Activated CD4-positive, alpha-beta T cell treated with anti-CD3 and anti-CD28 coated beads for 24 hours (primary cell): ENCODE measurements at places on chromosomes 3 and 15.

DNA sequence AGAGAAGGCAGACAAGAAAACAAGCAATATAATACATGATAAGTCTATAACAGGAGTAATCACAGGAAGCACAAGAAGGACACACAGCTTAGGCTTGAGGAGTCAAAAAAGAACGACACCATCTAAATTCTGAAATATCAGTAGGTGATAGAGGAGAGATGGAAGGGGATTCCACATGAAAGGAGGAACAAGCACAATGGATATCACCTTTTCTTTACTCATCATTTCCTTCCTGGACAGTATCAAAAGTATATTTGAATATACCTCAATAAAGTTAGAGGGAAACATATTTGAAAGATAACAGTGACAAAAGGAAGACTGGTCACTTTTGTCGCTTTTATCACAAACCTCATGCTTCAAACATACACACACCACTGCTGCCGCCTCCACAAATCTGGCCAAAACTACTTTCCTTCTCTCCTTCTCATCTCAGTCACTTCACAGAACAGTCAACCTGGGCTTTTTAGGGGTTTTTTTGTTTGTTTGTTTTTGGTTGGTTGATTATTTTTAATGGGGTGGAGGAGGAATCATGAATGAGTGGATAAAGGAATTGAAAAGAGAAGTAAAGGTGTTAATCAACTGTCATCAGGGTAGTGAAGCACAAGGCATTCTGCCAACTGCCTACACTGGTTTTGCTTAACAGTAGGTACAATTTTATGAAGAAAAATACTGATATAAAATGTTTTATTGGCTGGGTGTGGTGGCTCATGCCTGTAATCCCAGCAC lies 18.5 kb downstream of the DENND4A start:
- no peak for DNase-seq

DNA sequence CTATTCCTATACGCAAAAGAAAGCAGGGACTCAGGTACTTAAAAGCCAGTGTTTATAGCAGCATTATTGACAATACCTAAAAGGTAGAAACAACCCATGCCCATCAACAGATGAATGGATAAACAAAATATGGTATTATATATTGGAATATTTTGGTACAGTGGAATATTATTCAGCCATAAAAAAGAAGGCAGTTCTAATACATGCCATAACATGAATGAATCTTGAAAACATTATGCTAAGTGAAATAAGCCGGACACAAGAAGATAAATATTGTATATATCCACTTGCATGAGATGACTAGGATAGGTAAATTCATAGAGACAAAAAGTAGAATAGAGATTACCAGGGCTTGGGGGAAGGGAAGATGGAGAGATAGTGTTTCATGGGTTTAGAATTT lies 9.2 kb downstream of the FNDC3B start:
- DNase-seq = no peak

DNA sequence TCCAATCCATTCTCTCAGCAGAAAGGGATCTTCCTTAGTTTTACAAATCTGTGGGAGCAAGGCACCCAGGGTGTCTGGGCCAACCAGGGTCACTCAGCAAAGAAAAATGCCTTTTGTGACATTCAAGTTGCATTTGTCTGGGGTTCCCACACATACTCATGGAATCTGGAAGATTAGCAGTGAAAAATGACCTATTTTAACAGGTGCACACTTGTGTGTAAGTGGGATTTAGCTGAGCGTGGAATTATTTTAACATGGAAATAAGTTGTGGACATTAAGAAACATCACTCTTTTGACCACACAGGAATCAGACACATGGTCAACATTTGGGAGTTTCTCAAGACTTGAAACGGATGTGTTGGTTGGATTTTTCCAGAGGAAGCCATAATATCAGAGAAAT lies 234.9 kb downstream of the OPA1 start:
- DNase-seq = no peak

GRCh38 chr3:51353131-51353530 lies 32.0 kb upstream of the MANF start:
- DNase-seq = no peak

- DNase-seq = no peak
Measured at GRCh38 chr3:36701249-36701572, 63.1 kb downstream of the DCLK3 start.

- DNase-seq = no peak
Measured at GRCh38 chr3:135929670-135930069, 35.9 kb upstream of the PPP2R3A start.

DNA sequence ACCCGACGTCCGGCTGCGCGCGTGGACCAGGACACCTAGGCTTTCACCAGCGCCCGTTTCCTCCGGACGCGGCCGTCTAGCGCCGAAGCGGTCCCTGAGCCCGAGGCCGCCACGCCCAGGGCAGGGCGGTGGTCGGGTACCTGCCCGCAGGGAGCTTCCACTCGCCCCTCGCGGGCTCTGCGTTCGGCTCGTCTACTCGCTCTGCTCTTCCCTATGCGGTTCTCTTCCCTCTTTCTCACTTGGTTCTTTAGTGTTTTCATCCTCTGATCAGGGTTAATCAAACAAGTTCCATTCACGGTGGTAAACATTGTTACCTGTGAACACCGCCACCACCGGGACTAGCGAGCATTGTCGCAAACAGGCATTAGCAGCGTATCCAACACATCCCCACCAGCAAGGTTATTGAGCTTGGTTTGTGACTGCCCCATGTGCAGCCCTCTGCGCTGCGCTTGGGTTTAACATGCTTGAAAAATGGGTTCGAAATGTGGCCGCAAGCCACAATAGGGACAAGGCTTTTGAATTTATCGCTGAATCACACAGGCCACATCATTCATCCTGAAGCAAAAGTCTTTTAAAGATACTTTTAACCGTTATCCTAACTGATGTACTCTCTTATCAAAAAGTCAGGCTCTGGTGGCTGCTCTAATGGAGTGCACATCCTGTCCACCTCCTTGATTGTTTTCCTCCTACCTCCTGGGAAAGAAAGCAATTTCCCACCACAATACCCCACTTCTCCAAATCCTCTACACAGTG lies 843 bp upstream of the CD47 start:
- no peak for DNase-seq

DNA sequence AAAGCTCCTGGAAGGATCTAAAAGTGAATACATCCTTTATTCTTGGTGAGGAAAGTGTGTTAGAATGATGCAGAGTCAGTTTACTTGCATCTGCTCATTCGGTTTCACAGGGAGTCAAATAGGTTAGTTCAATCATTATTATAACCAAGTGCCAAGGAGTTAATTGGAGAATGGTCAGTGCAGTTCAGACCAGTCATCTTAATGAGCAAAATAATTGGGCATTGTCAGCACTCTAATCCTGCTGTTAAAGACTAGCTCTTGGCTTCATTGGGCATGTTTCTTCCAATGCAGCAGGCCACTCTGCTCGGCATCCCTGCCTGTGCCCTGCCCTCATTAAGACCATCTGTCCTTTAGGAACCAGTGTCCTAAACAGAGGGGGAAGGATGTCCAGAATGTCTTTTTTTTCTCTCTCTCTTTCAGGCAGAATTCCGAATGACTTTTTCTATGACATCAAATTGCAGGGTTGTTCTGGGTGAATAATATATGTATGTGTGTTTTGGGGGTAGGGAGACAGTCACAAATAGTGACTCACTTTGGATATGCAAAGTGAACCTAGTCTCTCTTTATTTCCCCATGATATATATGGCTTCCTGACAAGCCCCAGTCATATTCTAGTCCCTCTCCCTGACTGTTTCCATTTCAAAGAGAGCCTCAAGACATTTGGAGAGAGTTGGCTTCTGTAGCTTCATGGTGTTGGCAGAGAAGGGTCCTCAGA lies 205.4 kb upstream of the TRIM42 start:
- DNase-seq = no peak

DNA sequence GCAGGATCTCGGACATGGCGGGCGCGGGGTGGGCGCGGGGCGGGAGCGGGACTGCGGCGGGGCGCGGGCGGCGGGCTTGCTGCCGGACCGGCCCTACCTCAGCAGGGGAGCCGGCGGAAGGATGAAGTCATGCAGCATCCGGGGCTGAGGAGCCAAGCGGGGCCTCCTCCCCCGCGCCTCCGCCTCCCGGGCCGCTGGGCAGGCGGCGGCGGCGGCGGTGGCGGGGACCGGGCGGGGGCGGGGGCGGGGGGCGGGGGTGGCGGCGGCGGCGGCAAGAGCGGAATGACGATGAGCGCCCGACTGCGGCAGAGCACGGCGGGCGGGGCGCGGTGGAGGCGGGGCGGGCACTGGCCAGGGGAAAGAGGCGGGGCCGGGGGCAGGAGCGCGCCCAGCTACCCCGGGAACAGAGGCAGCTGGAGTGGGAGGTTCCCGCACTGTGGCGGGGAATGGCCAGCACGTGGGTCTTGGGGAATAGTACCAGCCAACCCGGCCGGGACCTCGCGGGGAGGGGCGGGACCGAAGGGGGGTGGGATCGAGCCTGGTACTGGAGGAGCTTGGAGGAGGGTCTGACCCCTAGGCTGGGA lies at the start of gene CAMK2N2:
Gene CAMK2N2 (minus strand): TSS at position 284 of the 584 bp plus-strand sequence. CDS start 268 bp downstream, at position 16.
- DNase-seq = no peak
